ENCODE measurements at places on chromosomes 5 and 9.

DNA sequence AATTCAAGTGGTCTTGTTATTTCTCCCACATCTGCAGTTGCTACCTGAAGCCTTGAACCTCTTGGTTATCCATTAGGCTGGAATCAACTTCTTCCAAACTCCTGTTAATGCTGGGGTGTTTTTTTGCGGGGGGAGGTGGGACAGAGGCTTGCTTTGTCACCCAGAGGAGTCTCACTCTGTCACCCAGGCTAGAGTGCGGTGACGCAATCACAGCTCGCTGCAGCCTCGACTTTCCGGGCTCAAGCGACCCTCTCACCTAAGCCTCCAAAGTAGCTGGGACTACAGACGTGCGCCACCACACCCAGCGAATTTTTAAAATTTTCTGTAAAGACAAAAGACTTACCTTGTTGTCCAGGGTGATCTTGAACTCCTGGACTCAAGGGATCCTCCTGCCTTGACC, 4.4 kb downstream of the SCGB3A1 start:
- no peak for DNase-seq

DNA sequence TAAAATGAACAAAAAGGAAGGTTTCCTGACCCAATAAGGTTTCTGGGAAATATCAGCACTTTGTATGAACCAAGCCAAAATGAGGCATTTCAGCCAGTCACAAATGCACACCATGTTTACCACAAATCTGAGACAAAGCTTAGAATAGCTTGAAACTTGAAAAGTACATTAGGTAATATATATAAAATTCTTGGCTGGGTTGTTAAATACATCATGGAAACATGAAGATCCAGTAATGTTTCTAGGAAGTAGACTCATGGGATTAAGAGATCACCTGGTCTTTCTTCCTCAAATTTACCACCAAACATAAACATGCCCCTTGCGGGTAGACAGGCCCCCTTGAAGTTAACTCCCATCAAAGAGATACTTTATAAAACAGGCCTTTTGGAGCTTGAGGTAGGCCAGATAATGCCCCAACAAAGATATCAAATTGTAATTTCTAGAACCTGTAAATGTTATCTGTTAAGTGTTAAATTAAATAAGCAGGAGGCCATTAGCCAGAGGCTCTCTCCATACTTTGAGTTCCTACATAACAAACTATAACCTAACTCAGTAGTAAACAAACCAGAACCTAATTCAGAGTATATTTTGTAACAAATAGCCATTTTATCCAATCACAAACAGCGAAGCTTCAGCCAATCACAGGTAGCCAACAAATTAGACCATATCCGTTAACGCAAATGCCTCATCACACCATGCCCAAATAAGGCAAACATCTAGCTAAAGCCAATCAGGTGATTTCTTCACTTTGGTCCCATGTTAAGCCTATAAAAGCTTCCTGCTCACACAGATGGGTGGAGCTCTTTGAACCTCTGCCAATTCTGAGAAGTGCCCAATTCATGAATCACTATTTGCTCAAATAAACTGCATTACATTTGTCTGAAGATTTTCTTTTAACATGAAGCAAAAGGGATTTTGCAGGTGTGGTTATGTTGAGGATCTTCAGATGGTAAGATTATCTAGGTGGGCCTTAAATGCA, 127.9 kb upstream of the TARS1 start:
- DNase-seq, result no peak

DNA sequence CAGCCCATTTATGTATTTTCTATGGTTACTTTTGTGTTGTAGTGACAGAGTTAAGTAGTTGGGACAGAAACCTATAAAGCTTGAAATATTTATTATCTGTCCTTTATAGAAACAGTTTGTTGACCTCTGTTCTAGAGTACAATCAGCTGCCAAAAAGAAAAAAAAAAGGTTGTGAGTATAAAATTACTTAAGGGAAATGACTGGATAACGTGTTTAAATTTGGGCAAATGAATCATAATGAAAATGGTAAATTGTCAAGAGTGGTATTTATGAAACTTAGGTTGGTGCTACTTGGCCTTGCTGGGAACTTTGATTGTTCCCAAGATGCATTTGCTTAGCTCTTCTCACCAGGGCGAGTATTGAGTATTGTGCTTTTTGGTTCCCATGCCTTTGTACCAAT, 70.2 kb upstream of the IL6ST start:
- DNase-seq, result no peak

DNA sequence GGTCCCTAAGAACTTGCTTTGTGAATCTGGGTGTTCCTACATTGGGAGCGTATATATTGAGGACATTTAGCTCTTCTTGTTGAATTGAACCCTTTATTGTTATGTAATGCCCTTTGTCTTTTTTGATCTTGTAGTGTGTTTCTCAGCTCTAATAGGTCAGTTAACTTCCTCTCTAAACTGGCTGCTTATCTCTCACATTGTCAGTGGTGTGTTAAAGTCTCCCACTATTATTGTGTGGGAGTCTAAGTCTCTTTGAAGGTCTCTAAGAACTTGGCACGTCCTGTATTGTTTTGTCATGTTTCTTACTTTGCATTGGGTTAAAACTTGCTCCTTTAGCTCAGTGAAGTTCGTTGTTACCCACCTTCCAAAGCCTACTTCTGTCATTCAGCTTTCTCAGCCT, 36.2 kb downstream of the RIC1 start:
- DNase-seq, result no peak

DNA sequence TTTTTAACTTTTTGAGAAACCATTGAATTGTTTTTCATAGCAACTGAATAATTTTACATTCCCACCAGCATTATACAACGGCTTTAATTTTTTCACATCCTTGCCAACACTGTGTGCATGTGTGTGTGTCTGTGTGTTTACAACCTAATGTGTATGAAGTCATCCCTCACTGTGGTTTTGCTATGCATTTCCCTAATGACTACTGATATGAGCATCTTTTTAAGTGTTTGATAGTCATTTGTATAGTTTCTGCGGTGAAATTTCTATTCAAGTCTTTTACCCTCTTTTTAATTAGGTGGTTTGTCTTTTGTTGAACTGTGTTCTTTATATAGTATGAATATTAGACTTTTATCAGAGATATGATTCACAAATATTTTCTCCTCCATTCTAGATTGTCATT, 263.1 kb upstream of the COX7C start:
- no peak for DNase-seq

DNA sequence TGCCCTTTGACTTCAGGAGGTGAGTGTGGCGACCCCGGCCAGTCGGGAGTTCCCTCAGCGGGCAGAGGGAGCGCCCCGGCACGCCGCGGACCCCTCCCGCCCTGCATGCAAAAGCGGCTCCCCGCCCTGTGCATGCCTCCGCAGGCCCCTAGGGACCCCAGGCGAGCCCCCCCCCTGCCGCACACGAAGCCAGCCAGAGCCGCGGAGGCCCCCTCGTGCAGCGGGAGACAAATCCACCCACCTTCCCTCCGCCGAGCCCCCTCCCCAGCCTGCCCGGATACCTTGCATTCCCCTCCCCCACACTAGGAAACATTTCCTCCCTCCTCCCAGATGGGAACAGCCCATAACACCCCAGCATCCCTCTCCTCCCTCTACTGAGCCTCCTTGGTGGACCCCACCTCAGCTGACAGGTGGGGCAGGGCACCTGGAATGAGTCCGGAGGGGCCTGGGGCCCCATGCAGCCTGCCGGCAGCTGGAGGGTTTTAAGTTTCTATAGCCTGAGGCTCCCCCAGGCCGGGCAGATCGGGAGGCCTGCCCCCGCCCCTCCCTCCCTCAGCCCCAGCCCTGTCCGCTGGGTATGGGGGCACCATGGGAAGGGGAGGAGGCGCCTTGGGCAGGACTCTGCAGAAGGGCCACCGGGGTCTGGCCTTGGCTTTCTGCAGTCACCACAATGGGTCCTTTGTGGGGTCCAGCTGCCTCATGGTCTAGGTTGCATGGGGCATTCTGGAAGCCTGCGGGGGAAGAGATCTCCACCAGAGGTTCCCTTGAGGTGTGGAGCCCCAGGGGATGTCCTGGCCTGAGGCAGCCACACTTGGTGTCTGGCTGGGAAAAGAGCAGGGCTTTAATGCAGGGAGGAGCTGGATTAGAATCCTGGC, 601 bp downstream of the ERGIC1 start:
- DNase-seq, result no peak

GRCh38 chr5:82356808-82357671, 78.9 kb upstream of the RPS23 start:
- peak; percentile 55 for DNase-seq

GRCh38 chr5:59390989-59391388, 502.5 kb downstream of the PDE4D start:
- DNase-seq, result no peak

GRCh38 chr5:54820346-54821134, 164.9 kb downstream of the ESM1 start:
- DNase-seq, result no peak

DNA sequence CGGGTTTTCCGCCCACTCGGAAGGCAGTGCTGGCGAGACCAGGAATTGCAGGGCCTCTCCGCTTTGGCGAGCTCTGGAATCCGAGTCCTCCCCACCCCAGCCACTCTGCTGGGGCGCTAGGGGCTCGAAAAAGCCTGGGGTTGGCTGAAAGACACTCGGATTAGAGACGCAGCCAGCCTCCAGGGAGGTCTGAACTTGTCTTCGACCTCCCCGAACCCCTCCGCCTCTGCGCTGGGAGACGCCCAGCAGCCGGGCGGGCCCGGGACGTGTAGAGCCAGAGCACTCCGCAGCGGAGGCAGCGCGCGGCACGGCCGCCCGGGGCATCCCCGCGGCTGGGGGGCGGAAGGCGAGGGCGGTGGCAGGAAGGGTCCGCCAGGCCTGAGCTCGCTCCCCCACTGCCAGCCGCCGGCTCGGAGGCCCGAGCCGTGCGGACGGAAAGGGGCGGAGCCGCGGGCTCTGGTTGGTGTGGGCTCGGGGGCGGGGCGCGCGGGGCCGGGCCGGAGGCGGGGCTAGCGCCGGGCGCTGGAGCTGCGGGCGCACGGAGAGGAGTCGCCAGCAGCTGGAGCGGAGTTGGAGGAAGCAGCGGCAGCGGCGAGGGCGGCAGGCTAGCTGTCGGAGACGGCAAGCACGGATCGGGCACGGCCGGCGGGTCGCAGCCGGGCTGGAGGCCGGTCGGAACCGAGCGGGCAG, at the start of gene PIK3R1:
Gene PIK3R1, plus strand, starts transcription at position 549 of the 690 bp plus-strand sequence. CDS start 10,920 bp downstream, outside the sequence.
- DNase-seq, result peak; percentile 98

DNA sequence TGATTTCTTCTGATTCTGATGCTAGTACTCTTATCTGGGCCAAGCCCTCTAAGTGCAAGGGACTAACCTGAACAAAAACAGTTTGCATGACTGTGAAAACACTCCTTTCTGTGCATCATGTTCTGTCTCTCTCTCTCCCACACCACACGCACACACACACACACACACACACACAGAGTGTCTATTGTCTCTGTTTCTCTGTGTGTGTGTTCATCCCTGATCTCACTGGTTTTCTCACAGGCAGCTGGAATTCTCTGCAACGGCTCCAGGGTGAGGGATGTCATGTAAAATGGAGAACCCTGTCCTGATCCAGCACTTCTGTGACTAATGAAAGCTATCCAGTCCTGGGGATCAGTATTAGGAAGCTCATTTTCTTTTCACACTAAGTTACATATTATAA, 453.1 kb upstream of the RGMB start:
- DNase-seq, result no peak

- DNase-seq, result no peak
Observed at GRCh38 chr9:97479496-97480159, 21.8 kb upstream of the TMOD1 start.

- peak; percentile 49 for DNase-seq
Observed at GRCh38 chr5:82425591-82425990, 147.4 kb upstream of the RPS23 start.

DNA sequence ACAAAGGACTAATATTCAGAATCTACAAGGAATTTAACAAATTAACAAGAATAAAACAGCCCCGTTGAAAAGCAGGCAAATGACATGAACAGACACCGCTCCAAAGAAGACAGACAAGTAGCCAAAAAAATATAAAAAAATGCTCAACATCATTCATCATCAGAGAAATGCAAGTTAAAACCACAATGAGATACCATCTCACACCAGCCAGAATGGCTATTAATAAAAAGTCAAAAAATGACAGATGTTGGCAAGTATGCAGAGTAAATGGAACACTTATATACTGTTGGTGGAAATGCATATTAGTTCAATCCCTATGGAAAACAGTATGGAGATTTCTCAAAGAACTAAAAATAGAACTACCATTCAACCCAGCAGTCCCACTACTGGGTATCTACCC, 302.7 kb upstream of the RGMB start:
- no peak for DNase-seq

DNA sequence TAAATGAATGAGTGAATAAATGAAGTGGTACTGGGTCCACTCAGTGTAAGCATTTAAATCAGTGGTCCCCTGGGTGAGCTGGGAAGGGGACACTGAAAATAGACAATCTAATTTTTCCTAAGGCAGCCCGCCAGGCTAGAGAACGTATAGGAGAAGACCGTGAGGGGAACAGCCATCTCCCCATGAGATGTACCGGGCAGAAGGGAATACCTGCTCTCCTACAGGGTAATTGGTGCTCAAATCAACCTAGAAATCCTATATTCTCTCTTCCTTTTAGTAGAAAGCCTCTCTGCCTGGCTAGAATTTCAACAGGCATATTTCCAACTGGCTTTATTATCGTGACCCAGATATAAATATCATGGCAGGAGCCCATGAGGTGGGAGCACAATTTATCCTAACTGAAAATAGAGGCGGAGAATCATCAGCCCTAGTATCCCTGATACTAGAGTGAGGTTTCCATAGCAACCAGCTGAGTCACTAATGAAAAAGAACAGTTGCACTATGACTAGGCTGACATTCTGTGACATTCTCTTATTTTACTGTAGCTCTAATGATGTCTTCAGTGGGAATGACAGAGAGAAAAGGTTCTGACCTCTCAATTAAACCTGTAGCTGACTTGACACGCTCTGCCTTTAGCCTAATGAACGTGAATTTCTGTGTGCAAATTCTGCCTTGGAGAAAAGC, 96.5 kb upstream of the CAST start:
- DNase-seq, result no peak

GRCh38 chr5:159345861-159346260, 15.6 kb upstream of the IL12B start:
- DNase-seq, result no peak

DNA sequence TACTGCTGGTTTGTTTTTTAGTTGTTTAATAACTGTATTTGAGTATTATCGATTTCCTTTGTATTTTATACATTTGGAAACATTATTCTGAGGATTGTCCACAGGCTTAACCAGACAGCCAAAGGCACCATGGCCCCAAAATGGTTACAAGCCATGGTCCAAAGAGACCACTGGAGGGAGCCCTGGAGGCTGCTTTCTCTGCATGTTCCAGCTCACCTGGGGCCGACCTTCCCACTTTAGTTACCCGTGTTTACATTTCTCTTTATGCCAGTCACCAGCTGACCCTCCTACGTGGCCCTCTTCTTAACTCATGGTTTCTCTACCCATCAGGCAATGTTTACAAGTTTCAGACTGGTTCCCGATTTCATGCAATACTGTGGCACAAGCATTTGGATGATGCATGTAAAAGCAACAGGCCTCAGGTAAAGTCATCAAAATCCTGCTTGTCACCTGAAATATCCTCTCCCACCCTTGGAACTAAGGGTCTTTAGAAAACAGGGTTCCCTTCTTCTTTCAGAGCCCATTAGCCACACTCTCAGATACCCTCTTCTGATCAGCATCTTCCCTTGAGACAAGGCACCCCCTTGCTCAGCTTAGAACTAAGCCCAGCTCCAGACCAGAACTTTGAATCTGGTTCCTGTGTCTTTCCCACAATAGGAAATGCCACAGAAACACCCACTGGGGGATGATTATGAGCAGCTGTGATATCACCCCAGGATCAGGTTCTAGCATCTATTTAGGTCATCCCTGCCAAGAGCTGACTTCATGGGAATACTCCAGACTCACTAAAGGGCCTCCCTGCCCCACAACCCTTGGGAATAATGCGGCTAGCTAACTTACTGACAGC, 49.9 kb upstream of the GARNL3 start:
- peak; percentile 55 for DNase-seq

- DNase-seq, result peak; percentile 91
Observed at GRCh38 chr5:135843571-135844337, 9.3 kb downstream of the SLC25A48 start.
